ENCODE measurements at places on chromosomes 4 and X.
A peak's percentile ranks its signal among the peaks of the same experiment; 100 is the strongest.

DNA sequence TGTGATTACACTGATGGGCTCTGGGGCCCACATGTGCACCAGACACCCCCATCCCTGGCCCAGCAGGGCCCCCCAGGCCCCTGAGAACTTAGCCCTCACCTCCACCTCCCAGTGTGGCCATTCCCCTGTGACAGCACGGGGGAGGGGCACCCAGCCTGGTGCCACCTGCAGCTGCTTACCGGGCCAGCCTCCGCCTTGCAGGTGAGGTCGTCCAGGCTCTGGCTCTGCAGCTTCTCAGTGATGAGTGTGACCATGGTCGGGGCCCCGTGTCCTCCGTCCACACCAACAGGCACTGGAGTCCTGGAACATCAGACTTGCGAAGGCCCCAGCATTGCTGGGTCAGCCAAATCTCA, 15.6 kb downstream of the FAM53A start:
- DNase-seq, result no peak

- no peak for DNase-seq
These were observed 17.7 kb downstream of the SNX25 start for GRCh38 chr4:185227131-185227551.

GRCh38 chr4:156811963-156812362, 159.6 kb downstream of the PDGFC start:
- DNase-seq, result no peak

DNA sequence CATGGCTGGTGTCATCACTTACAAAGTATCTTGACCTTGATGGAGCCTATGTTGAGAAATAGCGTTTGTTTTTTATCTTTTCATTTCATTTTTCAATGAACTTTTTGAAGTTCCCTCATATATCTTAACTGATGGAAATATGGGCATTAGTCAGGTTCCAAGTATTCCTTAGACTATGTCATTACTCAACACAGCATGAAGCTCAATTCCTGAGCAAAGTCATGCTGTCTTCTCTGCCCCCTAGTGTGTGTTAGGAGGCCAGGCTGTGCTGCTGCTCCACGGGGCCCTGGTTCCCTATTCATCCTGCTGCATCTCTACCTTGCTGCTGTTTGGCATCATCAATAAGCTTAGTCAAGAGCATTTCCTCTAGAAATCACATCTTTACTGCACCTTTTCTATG, 40.9 kb downstream of the GPR143 start:
- DNase-seq, result no peak

DNA sequence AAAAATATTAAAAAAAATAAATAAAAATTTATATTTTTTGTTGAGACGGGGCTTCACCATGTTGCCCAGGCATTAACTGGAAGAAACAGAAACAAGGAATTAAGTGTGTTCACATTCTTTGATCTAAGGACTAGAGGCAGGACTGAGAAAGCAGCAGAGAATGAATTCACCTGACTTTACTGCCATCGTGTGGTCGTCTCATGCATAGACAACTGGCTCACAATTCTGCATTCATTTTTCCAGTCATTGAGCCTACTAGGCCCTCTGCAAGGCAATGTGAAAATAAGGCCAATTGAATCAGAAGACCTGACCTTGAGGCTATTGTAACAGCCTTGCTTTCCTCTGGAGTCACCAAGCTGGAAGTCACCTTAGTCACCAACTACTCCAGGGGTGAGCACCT, 37.4 kb downstream of the LHFPL1 start:
- no peak for DNase-seq

- DNase-seq, result no peak
These were observed 13.8 kb downstream of the GPM6B start for GRCh38 chrX:13803116-13803515.

DNA sequence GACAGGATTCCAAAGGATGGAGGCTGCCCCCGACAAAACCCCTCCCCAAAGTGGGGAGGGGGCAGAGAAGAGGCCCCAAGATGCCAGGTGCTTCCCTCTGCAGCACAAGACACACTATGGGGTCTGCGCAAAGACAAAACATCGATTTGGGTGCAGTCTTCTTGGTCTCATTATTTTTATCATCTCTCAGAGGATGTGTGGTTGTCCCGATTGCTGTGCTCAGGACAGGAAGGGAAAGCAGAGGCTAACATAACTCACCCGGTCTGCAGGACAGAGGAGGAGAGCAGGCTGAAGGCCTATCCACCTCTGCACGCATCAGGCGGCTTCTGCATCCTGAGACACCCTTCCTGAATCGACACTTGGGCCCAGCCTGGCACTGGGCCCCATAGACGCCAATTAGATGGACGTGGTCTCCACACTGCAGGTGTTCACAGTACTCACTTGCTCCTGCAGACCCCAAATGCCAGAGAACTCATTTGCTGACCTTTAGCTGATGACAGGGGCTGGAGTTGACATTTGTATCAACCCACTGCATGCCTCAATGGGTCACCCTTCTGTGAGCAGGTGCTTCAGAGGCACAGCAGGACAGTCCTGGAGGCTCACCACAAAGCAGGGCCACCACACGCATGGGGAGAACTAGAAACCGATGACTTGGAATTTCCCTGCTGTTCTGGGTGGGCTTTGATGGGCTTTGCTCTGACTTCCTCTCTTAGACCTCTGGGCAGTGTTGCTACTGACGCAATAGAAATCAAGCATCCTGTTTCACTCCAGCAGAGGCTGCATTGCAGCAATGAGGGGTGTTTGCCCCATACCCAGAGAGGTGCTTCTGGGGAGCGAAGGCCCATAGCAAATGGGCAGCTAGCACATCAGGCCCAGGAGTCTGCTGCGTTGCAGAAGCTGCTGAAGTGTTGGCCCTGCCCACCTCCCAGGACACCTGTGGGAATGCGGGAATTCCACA, 96.3 kb upstream of the ENPP6 start:
- no peak for DNase-seq

DNA sequence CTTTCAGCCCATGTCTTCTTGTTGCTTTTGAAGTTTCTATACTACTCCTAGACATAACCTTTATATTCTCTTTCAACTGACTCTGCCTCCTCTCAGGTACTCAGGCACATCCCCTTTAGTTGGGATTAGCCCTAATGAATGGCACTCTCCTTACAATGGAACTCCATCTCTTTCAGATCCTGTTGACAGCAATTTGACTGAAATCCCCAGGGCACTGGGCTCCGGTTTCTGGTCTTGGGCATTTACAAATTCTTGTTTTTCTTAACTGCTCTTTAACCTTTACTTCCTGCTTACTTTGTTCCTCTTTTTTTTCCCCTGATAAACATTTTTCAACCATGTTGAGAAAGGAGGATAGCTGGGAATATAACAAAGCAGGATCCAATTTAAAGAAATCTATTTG, 68.9 kb downstream of the ENOX2 start:
- no peak for DNase-seq

GRCh38 chr4:123585111-123585510, 188.5 kb downstream of the SPRY1 start:
- DNase-seq, result no peak

- no peak for DNase-seq
These were observed 297.5 kb downstream of the ARHGAP24 start for GRCh38 chr4:85772470-85772869.

GRCh38 chr4:100574607-100575006, 56.8 kb upstream of the EMCN start:
- DNase-seq, result no peak

DNA sequence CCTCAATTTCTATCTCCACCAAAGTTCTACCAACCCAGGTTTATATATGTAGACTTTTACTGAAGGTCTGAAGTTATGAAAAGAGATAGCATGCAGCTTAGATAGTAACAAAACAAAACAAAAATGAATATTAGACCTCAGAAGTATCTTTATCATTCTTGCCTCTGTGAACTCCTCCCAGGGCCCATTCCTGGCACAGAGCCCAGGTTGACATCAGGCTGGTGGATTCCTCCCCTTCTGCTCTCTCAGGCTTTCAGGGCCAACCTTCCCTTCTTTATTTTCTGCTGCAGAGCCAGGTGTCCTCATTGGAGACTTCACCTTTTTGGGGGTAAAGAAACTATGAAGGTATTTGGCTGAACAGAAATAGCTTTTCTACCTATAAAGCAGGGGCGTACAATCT, 112.8 kb upstream of the PITX2 start:
- no peak for DNase-seq

GRCh38 chrX:10741550-10741949, 121.2 kb upstream of the MID1 start:
- no peak for DNase-seq

- DNase-seq, result no peak
These were observed 18.0 kb downstream of the TTC29 start for GRCh38 chr4:146927695-146928094.

GRCh38 chr4:77170926-77171325, 13.9 kb downstream of the CCNG2 start:
- DNase-seq, result no peak

GRCh38 chr4:106695501-106696262, 327.1 kb upstream of the GIMD1 start:
- DNase-seq, result no peak

DNA sequence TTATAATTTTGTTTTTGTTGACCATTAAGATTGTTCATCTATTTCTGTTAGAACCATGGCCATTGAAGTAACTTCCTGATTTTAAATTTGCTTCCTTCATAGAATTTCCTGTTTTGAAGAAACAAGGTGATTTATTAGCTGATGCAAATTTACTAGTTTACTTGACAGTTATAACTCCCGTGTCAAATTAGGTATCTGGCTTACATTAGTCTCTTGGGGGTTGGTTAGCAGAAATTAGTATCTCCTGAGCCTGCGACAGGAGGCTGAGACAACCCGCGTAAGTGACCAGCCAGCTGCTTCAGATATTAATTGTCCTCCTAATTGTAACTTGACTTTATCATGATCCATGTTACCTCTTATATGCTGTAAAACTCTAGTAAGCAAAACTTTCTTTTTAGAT, 154.3 kb downstream of the CFAP299 start:
- DNase-seq, result no peak

DNA sequence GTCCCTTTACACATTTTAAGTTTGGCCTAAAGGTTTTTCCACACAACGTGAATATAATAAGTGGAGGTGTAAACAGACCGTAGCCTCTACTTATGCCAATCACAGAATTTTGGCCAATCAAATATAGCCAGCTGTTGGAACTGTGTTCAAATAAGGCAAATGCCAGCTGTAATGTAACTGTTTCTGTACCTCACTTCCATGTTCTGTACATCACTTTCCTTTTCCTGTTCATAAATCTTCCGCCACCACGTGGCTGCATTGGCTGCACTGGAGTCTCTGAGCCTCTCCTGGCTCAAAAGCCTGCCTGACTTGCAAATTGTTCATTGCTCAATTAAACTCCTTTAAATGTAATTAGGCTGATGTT, 105.1 kb upstream of the SMIM31 start:
- DNase-seq, result no peak

GRCh38 chrX:110536816-110537215, 178.2 kb downstream of the RTL9 start:
- no peak for DNase-seq

- DNase-seq, result no peak
These were observed 56.4 kb downstream of the UBE2K start for GRCh38 chr4:39754309-39754708.

DNA sequence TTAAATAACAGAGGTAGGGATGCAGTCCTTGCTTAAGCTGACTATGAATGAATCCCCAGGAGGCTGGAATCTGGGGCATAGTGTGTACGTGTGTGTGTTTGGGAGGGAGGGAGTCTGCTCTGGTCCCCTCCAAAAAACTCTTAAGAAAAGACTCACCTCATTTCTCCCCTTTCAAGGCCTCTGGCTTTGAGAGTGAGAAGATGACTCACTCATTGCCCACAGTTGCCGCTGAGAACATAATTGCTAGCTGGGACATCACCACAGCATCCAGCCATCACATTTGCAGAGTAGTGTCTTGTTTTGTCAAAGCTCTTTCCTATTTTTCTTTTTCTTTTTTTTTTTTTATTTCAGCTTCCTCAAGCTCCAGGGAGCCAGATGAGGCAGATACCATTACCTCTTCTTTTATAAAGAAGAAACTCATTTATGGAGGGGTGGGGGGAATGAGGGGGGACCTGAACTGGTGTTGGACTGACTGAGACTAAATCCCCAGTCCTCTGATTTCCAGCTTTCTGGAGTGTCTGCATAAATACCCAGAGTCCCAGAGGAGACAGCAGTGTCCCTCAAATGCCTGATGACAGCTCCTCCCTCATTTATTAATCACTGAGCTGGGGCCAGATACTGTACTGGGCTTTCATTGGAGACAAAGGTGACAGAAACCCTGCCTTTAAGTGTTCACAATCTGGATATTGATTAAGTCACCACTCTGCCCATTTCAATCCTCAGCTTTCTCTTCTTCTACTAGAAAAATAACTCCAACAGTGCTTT, 61.9 kb upstream of the LAS1L start:
- peak; percentile 35 for DNase-seq

GRCh38 chr4:109978704-109979454, 66.2 kb downstream of the EGF start:
- DNase-seq, result no peak

GRCh38 chr4:36322921-36323354, 41.5 kb downstream of the DTHD1 start:
- DNase-seq, result no peak

GRCh38 chr4:142314686-142315085, 531.4 kb downstream of the INPP4B start:
- DNase-seq, result no peak

GRCh38 chr4:139528377-139529005, 27.5 kb downstream of the SETD7 start:
- no peak for DNase-seq

DNA sequence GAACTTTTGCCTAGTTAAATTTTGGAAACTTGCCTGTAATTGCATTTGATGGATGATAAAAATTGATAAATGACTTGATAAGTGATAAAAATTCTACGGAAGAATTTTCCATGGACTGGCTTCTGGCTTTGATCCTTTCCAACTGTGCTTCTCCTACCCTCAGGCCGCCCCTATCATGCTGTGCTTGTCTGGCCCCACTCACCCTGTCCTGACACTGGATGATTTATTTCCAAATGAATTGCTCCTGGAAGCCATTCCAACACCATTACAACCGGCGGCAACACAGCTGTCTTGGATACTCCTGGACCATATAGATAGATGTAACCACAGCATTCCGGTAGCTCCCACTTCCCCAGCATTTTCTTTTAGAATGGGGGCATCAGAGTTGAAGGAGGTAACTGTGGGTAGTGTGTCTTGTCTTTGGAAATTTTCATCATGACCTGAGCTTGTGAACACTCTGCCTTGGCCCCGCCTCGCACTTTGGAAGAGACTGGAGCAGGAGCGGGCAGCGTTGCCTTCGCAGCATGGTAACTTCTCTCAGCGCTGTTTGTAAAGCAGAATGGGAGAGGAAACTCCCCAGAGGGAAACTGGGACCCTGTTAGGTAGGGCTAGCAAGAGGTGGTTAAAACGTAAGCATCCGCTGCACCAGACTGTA, 77.4 kb downstream of the TBL1X start:
- no peak for DNase-seq

DNA sequence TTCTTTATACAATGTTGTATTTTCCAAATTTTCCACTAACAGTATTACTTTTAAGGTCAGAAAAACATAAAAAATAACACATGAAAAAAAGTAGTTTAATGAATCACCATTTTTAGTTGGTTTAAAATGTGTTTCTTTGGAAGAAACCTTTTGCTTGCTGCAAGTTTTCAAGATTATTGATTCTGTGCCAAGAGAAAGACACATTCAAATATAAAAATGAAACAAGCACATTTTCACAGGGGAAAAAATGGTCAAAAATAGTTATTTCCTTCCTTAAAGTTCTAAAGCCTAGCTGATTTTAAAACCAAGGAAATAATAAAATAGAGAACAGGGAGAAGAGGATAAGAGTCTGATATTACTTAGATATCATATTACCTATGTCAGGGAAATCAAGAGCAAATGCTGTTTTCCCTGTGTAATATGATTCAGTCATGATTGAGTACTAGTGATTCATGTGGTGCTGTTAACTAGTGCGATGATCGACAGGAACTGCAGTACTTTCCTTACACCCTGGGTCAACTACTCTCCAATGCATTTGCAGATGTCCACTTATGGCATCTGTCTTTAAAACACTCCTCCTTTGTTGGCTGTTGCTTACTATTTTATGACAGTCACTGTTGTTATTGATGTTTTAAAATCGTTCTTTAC, 103.8 kb downstream of the CAMK2D start:
- no peak for DNase-seq
